GDM1 (cell line): ENCODE measurements at places on chromosomes 7 and 10.
A peak's percentile ranks its signal among the peaks of the same experiment; 100 is the strongest.

GRCh38 chr10:19412531-19412930 is 363.9 kb downstream of the MALRD1 start:
- peak; percentile 2 for DNase-seq

- DNase-seq: no peak
These were observed 33.2 kb upstream of the CNPY1 start for GRCh38 chr7:155579565-155579964.

DNA sequence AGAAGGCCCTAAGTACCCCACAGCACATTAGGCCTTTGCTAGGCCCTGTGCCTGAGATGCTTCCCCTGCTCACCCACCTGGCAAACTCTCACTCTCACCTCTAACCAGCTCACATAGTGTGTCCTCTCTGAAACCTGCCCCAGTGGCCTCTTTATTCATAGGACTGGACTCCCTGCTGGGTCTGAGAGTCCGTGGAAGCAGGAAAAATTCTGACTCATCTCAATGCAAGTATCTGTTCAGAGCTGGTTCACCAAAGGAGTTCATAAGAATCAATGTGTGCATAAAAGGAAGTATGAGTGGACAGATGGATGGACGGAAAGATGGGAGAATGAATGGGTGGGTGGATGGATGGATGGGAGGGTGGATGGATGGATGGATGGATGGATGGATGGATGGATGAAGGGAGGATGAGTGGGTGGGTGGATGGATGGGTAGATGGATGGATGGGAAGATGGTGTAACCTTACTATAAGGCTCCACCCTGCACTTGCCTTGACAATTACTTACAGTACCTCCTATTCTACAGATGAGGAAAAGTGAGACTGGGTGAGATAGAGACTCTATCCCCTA is 111.2 kb upstream of the ZMIZ1 start:
- no peak for DNase-seq

GRCh38 chr7:128266883-128267594 is 26.0 kb downstream of the LEP start:
- DNase-seq: no peak

DNA sequence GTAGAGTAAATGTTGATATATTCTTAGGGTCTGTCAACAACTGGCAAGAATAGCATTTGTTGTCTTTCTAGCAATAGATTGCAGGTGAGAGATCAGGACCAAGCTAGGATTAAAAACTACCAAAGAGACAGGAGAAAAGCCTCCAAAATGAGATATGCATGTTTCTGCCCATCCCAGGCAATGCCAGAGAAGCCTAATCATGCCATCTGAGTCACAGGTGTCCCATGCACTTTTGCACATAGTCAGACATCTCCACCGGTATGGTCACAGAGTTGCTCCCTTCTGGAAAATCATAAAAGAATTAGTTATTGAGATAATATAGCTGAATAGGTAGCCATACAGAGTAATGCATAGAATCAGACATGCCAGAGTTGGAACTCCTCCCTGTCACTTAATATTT is 50.6 kb downstream of the PDK4 start:
- no peak for DNase-seq

GRCh38 chr7:107113866-107114265 is 54.9 kb upstream of the HBP1 start:
- DNase-seq: no peak

- DNase-seq: no peak
These were observed 52.8 kb upstream of the CHST3 start for GRCh38 chr10:71911296-71911953.

- DNase-seq: no peak
These were observed at the start of gene PLXNA4 for GRCh38 chr7:132575982-132576720. TSS of gene PLXNA4 (minus strand) at chr7:132576470. CDS start at chr7:132508693, 67,777 bp downstream.

DNA sequence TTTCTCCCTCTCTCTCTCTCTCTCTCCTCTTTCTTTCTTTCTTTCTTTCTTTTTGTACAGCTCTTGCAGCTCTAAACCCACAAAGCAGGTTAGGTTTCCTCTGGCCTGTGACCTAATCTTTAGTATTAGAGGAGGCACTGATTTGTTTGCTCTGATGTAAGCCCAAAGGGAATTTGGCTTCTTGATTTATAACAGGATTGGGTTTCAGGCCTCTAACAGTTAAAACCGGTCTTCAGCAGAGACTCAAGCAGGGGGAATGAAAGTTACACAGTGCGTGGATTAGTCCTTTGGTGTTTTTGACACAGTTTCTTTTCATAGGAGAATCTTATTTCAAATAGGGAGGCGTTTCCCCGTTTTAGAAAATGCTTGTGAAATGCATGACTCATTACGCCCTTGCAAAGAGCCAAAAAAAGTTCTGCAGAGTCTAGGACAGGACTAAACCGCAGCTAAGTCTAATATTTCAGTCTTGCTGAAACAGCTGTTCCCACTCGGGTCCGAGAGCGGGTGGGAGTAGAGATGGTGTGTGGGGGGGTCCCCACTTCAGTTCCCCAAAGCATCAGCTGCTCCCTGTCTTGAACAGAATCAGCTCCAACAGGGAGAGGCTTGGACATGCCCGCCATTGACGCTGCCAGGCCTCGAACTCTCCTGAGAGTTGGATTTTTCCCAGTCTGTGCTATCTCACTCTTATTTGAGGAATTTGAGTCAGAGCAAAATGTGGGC is 296.5 kb upstream of the PITRM1 start:
- DNase-seq: no peak

- DNase-seq: no peak
These were observed 259.2 kb downstream of the HDAC9 start for GRCh38 chr7:18754766-18755165.

- DNase-seq: no peak
These were observed 109.2 kb upstream of the AGK start for GRCh38 chr7:141441837-141442627.

DNA sequence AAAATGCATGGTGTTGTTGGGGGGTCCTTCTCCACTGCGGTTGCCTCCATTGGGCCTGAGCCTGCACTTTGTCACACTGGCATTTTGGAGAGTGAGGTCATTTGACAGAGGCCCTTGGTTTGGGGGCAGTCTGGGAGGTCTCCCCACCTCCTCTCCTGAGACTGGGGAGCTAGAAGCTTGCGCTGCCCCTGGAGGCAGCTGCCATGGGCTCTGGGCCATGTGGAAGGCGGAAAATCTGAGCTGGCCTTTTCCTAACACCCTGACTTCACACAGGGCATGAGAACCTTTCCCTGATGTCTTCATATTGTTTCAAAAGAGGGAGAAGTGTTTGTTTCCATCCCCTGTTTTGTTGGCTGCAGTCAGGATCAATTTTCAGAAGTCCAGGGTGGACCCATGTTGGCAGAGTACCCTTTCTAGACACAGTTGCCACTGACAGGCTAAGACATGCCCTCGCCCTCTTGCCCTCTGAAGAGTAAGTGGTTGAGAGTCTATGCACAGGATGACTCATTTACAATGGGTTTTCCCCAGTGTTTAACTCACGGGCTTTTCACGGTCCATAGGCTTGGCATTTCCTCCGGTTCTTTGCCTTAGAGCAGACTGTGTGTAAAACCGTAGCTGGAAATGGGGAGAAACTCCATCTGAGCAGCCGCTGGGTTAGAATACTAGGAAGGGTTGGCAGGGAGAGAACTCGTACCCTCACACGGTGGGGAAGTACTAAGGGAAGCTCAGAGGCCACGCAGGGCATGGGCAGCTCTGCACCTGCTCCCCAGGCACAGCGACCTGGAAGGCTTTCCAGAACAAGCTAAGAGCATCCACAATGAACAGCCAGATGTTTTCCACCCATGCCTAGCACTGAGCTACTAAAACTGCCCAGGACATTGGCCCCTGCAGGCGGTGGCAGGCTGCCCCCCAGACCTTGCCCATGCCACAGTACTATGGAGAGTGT is 655.0 kb downstream of the SDK1 start:
- DNase-seq: no peak

GRCh38 chr10:111083222-111084095 is 6.6 kb downstream of the ADRA2A start:
- DNase-seq: no peak

DNA sequence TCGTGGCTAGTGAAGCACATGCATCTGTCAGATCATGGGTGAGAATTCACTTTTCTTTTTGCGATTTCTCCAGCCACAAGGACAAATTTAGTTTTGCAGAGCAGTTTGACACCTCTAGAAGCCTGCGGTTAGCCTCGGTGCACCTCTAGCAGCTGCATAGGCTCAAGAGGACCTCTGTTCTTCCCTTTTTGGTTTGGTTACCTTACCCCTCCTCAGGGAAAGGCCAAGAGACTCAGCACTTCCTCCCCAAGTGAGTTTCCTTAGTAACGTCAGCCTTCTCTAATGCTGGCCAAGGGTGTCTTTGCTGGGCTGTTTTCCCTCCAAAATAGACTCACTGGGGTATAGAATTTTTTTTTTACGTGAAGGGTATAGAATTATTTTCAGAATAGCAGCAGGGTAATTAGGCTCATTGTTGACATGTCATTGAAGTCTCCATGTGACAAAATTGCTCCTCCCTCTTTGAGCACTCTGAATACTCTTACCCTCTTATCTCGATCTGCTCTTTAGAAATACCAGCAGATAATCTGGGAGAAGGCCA is 97.8 kb downstream of the AUTS2 start:
- DNase-seq: peak; percentile 72

- DNase-seq: no peak
These were observed 69.2 kb upstream of the UNC5B start for GRCh38 chr10:71143170-71143569.

DNA sequence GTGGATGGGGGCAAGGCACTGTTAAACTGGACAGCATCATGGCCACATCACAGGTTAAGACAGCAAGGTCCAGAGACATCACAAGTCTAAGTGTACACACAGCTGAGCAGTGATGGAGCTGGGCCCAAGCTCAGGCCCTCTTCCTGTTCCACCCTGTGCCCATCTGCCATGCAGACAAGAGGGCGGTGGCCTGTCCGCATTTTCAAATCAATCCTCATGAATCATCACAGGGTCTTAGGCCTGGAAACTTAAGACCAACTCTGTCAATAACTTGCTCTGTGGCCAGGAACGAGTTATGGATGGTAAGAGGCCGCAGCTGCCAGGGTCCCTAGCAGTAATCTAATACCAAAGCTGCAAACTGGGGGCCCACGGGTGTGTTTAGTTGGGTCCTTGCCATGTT is 3.2 kb downstream of the C10orf105 start:
- DNase-seq: no peak

DNA sequence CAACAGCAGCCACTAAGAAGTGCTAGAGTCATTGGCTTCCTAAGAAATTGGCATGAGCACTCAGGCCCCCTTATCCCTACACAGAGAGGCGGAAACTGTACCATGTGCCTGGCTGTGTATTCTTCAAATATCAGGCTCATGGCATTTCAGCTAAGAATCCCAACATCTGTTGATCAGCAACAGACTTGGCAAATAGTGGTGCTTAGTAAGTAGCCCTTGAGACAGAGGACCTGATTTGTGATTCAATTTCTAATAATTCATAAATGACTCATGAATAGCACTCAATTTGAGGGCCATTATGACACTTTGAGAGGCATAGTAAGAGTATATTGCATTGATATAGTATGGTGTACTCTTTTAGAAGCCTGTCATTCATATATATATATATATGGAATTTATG is 309.1 kb downstream of the LRMDA start:
- no peak for DNase-seq
